ENCODE measurements at places on chromosomes 1 and 21.

DNA sequence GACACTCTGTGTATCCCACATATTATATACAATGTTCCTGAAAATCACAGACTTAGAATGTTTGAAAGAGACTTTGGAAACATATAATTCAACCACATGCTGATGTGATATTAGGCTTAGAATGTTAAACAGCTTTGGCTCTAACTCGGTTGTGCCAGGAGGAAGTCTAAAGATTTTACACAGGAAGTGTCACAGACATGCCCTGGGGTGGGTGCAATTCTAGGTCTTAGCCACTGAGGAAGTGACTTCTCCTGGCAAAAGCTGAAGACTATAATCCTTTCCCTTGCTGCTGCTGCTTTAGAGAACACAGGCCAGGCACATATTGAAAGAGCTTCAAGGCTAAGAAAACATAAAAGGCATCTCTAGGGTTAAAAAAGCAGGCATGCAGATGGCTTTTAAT, 51.0 kb downstream of the RPL5 start:
- no peak for DNase-seq

DNA sequence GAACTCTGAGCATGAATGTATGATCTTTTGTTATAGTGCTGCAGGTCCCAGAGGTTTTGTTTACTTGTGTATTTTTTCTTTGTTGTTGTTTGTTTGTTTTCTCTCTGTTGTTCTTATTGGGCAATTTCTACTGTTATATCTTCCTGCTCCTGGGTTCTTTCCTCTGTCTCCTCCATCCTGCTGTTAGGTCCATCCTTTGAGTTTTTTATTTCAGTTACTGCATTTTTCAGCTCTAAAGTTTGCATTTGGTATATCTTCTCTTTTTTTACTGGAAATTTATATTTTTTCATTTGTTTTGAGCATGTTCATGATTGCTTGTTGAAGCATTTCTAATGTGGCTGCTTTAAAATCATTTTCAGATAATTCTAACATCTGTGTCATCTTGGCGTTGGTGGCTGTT, 9.9 kb downstream of the TRPM2 start:
- DNase-seq, result no peak

DNA sequence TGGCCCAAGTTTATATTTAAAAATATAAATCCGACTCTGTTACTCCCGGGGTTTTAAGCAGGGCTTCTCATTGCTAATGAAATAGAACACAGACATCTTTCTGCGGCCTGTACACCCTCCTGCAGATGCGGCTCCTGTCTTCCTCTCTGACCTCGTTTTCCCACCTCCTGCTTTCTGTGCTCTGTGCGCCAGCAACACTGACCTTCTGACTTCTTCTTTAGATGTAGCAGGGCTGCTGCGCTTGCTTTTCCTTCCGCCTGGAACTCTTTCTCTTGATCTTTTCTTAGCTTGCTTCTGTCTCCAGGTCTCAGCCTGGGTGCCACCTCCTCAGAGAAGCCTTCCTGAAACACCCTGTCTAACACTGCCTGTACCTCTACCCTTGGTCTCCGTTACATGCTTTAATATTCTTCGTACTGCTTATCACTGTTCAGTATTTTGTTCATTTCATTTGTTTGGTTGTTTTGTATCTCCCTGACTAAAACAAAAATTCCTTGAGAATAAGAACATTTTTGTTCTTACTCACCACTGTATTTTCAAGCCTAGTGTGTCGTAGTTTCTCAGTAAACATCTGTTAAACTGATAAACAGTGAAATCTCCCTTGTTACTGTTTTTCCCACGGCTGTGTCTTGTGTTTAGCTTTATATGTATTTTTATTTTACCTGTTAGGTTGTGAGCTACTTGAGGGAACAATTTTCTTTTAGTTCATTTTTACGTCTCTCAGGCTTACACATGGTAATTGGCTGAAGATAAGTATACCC, 79.0 kb downstream of the ST3GAL3 start:
- no peak for DNase-seq

DNA sequence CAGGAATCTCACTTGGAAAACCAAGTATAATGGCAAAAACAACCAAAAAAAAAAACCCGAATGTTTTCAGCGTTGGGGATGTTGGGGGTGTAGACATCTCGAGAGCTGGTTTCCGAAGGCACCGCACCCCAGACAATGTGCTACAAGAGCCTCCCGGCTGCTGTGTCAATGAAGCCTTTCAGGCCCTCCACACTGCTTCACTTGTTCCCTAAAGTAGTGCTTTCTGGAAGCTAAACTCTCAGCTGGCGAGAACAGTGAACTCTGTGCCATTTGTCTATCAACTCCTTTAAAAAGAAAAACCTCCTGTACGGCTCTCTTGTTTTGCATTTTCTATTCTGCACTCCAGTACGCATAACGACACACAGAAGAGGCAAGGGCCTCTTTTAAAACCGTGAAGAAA, 32.5 kb downstream of the PLEKHO1 start:
- DNase-seq, result no peak

DNA sequence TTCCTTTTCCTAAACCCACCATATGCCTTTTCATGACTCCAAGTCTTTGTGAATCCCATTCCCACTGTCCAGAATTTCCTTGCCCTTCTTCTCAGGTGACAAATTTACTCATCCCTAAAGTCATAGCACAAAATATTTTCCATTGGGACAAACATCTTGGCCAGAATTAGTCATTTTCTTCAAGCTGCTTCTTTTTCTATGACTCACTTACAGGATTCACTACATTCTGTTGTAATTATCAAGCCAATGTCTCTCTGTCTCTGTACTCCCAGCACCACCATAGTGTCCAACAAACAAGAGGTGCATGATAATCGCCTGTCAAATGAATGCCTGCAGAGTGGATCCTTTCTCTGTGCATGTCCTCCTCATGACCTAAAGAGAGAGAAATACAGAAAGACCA, 37.8 kb downstream of the SGIP1 start:
- no peak for DNase-seq

GRCh38 chr21:38340131-38340530, 83.3 kb downstream of the KCNJ15 start:
- DNase-seq, result no peak

- no peak for DNase-seq
Measured at GRCh38 chr1:90705956-90706355, 11.1 kb downstream of the BARHL2 start.

GRCh38 chr1:43043695-43044094, 85.0 kb upstream of the SLC2A1 start:
- no peak for DNase-seq
